ENCODE measurements at places on chromosomes 6 and 20.
A peak's percentile ranks its signal among the peaks of the same experiment; 100 is the strongest.

- peak; percentile 36 for DNase-seq
Observed at GRCh38 chr6:52992980-52993920, 1.8 kb downstream of the GSTA4 start.

DNA sequence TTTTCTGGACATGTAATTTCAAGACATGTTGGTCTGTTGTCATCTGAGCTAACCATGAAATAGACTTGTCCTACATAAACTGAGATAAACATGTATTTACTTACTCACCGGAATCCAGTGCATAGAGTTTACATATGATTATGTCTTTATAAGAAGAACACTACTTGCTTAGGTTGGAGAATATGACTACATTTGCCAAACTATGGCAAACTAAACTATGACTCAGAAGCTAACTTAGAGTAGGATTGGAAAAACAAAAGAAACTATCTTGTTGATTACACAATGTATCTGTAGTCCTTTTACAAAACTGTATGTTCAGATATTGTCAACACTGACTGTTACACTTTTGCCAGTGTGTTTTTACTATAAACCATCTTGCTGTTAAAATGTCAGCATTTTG is 113.3 kb downstream of the CRYBG1 start:
- peak; percentile 46 for DNase-seq

DNA sequence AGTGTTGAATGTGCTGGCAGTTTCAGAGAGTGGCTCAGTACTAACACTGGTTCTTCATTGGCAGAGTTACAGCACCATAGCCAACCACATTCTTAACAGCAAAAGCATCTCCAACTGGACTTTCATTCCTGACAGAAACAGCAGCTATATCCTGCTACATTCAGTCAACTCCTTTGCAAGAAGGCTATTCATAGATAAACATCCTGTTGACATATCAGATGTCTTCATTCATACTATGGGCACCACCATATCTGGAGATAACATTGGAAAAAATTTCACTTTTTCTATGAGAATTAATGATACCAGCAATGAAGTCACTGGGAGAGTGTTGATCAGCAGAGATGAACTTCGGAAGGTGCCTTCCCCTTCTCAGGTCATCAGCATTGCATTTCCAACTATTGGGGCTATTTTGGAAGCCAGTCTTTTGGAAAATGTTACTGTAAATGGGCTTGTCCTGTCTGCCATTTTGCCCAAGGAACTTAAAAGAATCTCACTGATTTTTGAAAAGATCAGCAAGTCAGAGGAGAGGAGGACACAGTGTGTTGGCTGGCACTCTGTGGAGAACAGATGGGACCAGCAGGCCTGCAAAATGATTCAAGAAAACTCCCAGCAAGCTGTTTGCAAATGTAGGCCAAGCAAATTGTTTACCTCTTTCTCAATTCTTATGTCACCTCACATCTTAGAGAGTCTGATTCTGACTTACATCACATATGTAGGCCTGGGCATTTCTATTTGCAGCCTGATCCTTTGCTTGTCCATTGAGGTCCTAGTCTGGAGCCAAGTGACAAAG is 17.0 kb upstream of the ADGRF4 start:
- no peak for DNase-seq

DNA sequence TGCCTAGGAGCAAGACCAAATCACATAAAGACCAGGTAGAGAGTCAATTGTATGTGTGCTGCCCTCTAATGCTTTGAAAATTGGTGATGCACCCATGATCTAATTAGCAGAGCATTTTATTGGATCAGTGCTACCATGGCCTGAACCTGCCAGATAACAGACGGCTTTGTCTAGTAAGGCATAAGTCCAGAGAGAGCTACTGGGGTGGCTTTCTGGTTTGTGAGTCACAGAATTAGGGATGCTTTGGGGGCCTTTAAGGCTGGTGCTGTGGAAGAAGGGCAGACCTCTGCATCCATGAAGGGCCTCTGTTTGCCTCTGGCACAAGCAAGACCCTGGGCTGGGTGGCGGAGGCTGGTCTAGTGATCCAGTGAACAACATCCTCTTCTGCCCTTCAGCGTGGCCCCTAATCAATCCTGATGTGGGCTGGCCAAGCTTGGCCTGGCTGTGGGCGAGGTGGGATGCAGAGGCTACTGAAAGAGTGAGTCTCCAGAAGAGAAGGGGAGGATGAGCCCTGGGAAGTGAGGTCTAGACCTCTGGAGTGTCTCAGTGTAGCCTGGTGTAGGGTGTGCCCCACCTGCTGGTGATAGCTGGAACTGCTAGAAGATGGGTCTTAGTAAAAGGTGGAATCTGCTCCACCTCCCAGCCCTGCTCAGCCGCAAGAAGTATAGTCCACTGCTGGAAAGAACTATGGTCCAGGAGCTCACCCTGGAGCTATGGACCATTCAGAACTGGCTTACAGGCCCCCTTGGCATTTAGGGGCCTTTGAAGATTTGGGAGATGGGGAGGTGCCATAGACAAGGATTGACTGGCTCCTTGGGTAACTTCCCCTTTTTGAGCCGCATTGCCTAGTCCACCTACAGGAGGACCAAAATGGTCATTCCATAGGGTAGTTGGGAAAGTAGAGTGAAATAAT is 36.7 kb upstream of the AAR2 start:
- DNase-seq = peak; percentile 54

GRCh38 chr6:54198134-54198533 is 86.9 kb downstream of the MLIP start:
- no peak for DNase-seq

DNA sequence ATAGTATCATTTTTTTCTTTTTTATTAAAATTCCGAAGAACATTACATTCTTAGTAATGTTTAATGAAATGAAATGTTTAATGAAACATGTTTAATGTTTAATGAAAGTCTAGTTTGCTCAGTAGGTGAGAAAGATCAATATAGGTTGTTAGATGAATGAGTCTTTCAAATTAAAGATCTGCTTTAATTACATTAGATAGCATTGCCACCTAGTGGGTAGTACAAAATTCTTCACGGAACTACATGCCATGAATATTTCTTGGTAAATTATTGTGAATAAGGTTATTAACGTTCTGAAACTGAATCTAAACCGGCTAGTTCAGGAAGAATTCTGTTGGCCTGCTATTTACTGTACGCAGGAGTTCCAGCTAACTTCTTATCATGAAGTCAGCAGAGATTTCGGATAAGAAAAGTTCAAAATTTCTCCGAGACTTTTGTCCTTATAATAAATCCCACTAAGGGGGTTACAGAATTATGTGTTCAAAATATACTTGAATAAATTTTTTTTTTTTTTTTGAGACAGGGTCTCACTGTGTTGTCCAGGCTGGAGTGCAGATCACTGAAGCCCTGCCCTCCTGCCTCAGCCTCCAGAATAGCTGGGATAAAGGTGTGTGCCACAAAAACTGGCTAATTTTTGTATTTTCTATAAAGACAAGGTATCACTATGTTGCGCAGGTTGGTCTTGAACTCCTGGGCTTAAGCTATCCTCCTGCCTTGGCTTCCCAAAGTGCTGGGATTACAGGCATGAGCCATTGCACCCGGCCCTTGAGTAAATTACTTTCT is 7.9 kb upstream of the GMNN start:
- no peak for DNase-seq

DNA sequence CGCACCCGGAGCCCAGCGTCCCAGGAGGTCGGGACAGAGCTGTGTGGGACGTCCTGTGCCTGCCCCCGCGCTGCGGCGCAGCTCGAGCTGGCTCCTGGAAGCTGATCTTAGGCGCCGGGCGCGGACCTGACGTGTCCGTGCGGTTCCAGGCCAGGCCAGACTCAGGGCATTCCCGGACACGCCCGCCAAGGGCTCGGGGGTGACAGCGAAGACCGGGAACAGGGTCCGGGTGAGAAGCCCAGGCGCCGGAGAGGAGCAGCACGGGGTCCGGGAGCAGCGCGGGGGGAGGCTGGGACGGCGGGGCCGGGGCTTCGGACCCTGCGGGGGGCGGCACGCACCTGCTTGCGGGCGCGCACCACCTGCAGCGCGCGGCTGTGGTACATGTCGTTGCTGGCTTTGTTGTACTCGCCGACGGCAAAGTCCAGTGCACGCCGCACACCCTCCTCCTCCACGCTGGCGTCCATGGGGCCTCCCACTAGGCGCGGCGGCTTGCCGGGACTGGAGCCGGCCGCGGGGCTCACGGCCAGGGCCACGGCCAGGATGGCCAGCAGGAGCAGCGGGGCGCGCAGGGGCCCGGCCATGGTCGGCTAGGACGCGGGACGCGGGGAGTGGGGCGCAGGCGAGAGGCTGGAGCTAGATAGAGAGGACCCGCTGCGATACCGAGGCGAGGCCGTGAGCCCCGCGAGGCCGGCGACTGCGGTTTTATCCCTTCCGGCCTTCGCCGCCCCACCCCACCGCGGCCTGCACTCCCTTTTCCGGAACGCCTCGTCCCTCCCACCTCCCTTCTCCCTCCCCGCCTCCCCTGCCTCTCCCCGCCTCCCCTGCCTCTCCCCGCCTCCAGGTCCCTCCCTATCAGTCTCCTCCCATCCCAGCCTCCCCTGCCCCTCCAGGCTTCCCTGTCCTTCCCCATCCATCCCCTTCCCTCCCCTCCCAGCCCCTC is at the start of gene CST3:
TSS of gene CST3 (minus strand) at position 674 of the 940 bp plus-strand sequence. CDS start at position 581, 93 bp downstream.
- peak; percentile 44 for DNase-seq

DNA sequence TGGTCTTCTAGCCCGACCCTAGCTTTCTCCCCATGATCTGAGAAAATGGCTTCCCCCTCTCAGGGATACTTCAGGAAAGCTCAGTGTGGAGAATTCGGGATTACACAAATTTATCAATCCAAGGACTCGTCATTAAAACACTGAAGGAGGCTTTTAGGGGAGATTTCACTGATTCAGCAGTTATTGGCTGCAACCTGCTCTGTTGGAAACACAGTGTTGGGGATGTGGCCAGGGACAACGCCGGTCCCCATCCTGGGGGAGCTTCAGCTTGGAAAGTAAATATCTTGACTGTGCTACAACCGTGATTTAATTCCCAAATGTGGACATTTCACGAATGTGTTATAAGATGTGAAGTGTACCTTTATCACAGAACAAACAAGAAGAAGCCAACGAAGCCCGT is 44.8 kb upstream of the ZNF831 start:
- no peak for DNase-seq

DNA sequence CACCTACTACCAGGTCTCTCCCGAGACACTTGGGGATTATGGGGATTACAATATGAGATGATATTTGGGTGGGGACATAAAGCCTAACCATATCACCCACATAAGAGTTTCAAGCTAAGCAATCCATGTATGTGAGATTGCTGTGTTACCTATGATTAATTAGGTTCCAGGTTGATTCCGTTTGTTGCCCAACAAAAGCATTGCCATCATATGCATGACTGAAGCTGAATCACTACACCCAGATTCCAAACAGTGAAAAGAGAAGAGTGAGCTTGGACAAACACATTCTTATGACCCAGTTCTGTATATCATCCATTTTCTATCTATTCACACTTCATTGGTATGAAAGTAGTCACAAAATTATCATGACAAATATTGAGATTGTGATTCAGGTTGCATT is 952.5 kb upstream of the MAN1A1 start:
- DNase-seq = no peak

GRCh38 chr6:157323966-157324300 is 614 bp upstream of the TMEM242 start:
- no peak for DNase-seq

DNA sequence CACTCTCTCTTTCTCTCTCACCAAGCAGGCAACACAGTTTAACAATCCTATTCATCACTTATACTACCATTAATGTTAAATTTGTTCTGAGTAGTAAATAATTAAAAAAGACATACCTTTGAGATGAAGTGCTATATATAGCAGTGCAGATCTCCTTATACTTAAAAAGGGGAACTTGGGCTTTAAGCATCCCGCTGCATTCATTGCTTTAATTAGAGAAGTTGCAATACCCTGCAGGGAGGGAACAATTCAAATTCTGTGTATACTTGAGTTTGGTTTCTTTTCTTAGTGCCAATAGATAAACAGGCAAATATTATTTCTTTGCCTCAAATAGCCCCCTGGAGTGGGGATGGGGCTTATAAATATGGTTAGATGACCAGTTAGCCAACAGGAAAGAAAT is 10.8 kb upstream of the ZBTB24 start:
- no peak for DNase-seq

DNA sequence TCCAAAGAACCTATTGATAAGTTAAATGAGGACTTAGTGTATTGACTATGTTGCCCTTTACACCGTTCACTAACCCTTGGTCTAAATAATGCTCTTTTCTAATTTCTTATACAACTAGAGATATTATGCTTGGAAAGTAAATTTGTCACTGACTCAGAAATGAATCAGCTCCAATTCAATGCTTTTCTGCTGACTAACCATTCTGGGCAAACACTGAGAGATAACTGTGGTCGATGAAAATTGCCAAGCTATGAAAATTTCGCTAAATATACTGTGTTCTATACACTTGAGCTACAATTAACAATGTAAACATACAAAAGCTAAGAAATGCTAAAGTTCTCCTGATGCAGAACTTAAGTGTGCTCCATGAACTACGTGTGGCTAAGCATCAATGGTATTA is 23.1 kb upstream of the FBXO9 start:
- peak; percentile 88 for DNase-seq
